ENCODE measurements at places on chromosomes 1 and 21.

DNA sequence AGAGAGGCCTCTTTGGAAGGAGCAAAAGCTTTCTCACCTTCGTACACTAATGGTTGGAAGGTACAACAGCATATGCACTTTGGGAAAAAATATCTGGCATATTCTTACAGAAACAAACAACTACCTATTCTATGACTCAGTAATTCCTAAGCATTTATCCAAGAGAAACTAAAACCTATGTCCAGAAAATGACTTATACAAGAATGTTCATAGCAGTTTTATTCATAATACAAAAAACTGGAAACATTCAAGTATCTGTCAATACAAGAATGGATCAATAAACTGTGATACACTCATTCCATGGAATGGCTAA lies 8.2 kb downstream of the NBPF1 start:
- DNase-seq, result no peak

- no peak for DNase-seq
These were observed 641.2 kb downstream of the PTPRC start for GRCh38 chr1:199279872-199280645.

GRCh38 chr1:68600049-68600661 lies 103.3 kb upstream of the DEPDC1 start:
- no peak for DNase-seq

GRCh38 chr1:221897321-221897721 lies 155.4 kb upstream of the DUSP10 start:
- no peak for DNase-seq

DNA sequence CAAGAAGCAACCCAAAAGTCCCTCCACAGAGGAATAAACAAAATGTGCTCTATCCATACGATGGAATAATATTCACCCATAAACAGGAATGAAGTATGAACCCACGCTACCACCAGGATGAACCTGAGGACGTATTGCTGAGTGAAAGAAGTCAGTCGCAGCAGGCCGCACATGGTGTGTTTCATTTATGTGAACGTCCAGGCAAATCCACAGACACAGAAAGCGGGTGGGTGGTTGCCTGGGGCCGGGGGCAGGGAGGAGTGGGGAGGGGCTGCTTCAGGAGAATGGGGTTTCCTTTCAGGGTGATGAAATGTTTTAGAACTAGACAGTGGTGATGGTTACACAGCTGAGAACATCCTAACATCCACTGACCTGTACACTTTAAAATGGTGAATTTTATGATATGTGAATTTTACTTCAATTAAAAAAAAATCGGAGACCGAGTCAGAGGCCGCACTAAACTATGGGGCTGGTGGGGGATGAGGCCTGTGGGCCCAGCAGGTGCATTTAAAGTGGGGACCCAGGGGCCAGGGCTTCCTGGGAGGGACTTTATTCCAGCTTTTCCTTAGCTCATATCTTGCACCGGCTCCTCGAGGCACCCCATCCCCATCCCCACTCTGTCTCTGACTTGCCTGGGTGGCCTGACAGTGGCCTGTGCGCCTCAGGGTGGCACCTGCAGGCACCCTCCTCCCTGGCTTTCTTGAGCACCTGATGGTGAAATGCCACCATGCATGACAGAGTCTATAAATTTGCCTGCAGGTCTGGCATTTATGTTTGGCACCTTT lies 392.6 kb upstream of the VAMP3 start:
- DNase-seq, result no peak

DNA sequence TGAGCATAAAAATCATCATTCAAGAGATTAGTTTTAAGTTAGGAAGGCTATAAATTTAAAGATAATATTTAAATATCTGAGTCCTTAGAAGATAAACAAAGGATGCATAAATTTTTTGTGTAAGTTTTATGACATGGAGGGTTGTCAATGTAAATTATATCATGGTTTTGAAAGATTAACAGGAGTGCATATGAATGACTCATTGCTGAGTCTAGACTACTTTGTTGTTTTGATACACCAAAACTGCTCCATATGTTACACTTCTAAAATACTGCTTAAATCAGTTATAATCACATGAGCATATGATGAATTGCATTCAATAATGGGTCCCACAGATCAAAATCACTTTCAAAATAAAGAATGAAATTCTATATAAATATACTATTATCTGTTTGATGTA lies 312.5 kb downstream of the KCNT2 start:
- DNase-seq, result no peak

DNA sequence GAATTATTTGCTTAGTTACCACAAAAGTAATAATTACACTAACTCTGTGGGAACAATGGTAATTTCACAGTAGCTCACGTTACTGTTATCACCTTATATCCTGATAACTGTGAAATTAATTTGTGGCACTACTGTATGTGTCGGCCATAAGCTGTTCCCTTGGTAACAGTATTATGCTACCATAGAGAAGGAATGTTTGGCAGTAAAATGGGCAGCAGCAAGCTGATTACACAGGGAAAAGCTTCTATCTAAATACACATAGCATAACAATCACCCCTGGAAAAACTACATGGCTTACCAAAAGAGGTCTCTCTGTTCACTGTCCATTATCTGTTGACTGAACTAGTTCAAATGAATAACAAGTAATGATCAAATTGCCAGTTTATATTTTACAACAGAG lies 124.1 kb downstream of the DPYD start:
- no peak for DNase-seq
